Left ventricle myocardium superior (tissue), 1 donor: ENCODE measurements at places on chromosomes 11 and 22. TPM values are rescaled to one million over a fixed set of nuclear protein-coding genes. Genes with fewer than 3 reads are reported as not detected.
A peak's percentile ranks its signal among the peaks of the same experiment; 100 is the strongest.

GRCh38 chr11:9566561-9567063 is 6.9 kb upstream of the WEE1 start:
- DNase-seq: no peak

ZNF215 gene
- total RNA-seq: 0.17 TPM

SPON1 gene
- total RNA-seq: 3.4 TPM

YPEL4 gene
- total RNA-seq: 1.2 TPM

DNA sequence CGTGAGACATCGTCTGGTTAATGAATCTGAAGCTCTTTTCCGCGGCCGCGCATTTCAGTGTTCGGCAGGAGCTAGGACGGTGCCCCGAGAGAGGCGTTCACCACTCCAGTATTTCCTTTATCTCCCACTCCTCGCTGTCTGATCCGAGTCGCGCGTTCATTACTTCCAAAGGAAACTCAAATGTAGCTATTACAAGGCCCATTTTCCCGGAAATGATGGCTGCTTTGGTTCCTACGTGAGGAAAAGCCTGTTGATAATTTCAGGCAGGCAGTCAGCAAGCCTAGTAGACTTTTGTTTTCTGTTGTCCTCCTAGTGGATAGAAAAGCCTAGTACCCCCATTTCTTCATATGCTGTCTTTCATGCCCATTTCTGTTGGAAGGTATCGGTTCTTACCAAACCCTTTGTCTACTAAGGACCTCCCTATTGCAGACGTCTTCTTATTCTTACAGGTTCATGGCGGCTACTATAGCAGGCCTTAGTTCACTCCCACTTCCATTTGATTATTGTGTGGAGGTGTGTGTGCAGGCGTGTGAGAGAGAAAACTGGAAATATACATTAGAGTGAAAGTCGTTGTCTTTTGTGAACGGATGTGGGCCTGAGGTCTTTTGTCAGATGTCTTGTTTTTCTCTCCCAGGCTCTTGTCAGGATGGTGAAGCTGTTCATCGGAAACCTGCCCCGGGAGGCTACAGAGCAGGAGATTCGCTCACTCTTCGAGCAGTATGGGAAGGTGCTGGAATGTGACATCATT is 737 bp downstream of the RBM4 start:
- DNase-seq: no peak

GRCh38 chr11:86594746-86595145 is 77.7 kb downstream of the ME3 start:
- no peak for DNase-seq

DNA sequence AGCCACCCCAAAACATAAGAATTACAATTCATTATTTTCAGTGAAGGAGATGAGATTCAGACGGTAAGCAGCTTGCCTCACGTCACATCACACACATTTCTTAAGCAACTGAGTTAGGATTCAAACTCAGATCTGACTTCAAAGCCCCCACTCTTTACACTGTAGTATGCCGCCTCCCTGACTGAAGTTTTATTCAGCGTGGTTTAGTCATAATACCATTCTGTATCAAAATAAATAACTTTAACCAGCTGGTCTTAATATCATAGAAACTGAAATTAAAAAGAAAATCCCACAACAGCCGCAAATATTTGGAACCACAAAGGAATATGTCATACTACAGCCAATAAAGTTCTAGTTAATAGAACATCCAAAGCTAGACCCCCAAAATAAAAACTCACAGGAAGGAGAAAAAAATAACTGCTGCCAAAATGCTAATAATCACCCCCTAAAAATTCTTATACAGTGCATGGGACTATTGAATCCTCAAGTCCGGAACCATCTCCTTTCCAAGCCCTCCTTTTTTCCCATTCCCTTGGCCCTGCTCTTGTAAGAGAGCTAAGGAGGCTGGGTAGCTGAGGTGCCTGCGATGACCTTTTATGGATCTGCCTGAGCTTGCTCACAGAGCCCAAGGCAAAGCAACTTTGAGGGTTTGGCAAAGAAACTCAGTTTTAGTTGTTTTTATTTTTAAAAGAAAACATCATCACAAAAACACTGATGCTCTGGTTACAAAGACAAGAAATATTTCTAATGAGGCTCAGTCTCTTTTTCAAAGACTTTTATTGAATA is 334.5 kb downstream of the TTC28 start:
- DNase-seq: no peak

TMEM191B gene
- total RNA-seq: 0.59 TPM

- DNase-seq: no peak
Measured at GRCh38 chr11:104043678-104044239, 7.3 kb downstream of the DDI1 start.

DNA sequence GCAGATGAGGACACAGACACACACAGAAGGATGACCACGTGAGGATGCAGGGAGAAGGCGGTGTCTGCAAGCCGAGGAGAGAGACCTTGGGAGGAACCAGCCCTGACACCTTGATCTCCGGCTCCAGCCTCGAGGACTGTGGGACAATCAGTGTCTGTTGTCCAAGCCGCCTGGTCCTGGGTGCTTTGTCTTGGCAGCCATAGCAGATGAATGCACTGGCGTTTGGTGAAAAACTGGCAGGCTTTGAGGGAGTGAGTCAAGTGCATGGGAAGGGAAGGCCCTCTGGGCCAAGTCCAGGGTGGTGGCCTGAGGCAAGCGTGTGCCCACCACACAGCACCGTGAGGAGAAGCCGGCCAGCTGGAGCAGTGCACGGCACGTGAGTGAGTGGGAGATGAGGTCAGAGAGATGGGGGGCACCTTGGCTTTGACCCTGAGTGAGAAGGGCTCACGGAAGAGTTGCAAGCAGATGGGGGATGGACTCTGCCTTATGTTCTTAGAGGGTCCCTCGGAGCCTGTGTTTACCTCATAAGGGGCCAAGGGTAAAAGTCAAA is 12.4 kb upstream of the BRSK2 start:
- no peak for DNase-seq

CRYBB2 gene
- total RNA-seq: not detected

POU2AF2 gene
- not detected for total RNA-seq

JHY gene
- total RNA-seq: 1.8 TPM

GRCh38 chr11:10943968-10944367 is 86.1 kb upstream of the ZBED5 start:
- DNase-seq: no peak

MS4A3 gene
- total RNA-seq: not detected

CEP164 gene
- 4.9 TPM for total RNA-seq

DNA sequence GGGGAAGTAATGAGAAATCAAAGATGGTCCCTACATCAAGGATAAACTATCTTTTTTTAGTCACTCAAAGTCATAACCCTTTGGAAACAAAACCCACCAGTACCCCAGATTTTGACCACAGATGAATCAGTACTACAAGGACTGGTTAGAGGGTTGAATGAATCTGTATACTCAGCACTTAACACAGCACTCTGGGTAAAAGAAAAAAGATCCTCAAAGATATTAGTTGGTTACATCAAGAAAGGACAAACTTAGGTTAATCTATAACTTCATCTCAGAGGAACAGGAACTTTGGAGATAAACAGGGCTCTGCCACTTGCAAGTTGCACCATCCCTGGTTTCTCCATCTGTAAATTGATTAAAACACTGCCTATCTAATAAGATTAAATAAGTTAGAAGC is 18.8 kb downstream of the SC5D start:
- DNase-seq: no peak

SCGB2A2 gene
- not detected for total RNA-seq

DNA sequence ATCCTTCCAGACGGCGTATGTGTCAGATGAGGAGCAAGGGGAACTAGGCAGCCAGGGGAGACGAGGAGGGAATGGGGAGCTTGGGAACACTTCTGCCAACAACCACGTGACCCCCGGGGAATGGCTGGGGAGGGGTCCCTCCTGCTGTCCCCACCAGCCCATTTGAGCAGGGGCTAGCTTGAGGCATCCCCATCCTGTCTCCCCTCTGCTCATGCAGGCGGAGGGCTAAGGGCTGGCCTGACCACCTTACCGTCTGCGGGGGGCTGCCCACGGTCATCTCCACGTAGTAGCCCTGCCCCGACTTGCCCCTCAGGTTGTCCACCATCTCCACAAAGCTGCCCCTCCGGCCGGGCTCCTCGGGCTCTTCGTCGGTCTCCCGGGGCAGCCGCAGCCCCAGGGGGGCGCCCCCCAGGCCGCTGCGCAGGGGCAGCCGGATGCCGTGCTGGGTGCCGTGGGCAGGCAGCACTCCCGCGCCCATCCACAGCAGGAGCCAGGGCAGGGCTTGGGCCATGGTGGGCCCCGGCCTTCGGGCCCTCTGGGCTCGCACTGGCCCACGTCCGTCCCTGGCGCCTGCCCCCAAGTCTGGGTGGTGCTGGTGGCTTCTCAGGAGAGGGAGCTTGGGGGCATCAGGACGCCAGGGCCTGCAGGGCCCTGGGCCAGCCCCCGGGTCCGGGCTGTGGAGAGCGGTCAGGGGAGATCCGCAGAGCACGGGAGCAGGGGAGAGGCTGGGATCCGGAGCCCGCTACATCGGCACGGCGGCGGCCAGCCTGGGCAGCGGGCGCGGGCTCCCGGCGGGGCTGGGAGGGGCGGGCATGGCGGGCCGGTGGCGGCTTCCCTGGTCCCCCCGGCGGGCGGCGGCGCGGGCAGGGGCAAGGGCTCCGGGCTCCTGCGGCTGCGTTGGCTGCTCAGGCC is 515 bp downstream of the BACE1 start:
- DNase-seq: peak; percentile 36

- DNase-seq: no peak
Measured at GRCh38 chr11:23425381-23425780, 565.1 kb upstream of the CCDC179 start.

GRCh38 chr11:70642266-70642665 is 243.9 kb downstream of the CTTN start:
- no peak for DNase-seq

DNA sequence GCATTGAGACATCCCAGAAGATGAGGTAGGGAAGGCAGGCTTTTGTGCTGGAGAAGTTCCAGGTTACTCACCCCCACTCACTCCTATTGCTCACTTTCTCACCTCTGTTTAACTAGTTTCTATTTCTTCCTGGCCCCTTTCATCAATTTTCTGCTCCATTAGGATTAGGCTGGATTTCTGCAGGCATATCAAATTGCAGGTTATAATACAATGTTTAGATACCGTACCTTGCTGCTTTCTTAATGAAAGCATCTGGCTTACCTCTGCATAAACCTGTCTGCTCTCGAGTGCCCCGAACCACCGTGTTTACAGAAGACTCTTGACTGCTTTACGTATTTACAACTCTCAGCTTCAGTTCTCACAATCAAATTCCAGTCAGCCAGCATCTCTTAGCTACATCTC is 173.7 kb downstream of the ADAMTS15 start:
- DNase-seq: no peak

APOL5 gene
- not detected for total RNA-seq

NCAM1 gene
- 244 TPM for total RNA-seq

DNA sequence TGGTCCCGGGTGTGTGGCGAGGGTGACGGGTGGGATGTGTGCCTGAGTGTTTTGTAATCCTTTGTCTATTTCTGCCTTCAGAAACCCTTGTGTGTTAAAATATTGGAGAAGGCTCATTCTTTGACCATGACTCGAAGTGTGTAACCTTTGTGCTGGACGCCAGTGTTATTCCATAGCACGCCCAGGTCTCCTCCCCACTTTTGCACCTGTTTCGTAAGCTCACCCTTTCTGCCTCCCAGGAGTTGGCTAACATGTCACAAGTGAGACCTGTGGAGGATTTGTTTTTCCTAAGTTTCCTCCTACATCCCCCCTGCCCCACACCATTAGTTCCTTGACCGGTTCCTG is 382 bp downstream of the C11orf54 start:
- no peak for DNase-seq

DNA sequence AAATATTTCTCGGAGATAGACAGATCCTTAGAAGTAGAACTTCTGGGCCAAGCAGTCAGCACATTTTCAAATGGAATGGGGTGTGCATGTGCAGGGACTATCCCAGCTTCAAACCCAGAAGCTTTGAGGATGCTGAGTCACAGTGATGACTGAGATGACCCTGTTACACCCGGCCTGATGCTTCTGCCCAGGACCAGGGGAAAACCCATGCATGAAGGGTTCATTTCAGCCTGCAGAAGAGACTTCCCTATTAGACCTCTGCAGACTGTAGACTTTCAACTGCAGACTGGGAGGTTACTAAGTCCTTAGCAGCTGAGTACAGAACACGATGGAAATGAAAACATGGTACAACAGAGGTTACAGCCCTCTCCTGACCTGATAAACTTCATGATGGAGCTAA is 3.6 kb upstream of the OR2AT4 start:
- no peak for DNase-seq
